CD8-positive, alpha-beta memory T cell (primary cell): ENCODE measurements at places on chromosomes 2 and 18. TPM values are rescaled to one million over a fixed set of nuclear protein-coding genes. Genes with fewer than 3 reads are reported as not detected.
A peak's percentile ranks its signal among the peaks of the same experiment; 100 is the strongest.

GRCh38 chr2:182081602-182082260 is 96.1 kb downstream of the PPP1R1C start:
- DNase-seq: no peak

- no peak for DNase-seq
Measured at GRCh38 chr18:7269942-7270341, 39.1 kb downstream of the LRRC30 start.

- DNase-seq: no peak
Measured at GRCh38 chr2:24233321-24233720, 58.5 kb downstream of the FAM228A start.

DNA sequence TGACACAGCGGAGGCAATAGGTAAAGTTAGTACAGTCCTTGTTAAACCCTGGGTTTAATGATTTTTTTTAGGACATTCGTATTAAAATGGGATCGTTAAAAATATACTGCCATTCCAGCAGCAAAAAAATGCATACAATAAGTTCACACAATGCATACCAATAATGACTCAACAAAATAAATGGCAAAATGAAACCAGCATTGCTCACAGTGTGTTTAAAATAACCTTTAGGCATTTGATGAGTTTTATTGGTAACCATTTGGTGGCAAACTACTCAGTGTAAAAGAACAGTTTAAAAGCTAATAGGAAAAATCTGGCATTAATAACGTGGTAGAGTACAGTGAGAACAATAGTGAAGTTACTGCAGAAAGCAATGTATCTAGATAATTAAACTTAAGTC is 539.0 kb upstream of the PIK3C3 start:
- DNase-seq: no peak

DNA sequence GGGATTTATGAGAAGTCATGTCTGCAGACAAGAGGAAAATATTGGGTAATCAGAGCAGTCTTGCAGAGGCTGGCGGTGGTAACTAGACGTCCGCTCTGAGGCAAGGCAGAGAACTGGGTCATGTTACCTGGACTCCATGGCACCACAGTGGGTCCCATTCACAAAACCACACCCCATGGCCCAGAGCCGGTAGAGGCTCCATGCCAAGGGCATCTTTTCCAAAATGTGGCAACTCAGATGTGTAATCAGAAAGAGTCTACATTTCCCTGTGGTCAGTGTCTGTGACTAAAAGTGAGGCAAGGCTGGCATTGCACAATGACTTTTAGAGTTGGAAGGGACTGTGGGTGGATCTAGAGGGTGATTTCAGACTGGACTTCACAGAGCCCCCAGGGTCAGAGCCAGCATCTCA is 113.1 kb downstream of the MREG start:
- DNase-seq: no peak

DNA sequence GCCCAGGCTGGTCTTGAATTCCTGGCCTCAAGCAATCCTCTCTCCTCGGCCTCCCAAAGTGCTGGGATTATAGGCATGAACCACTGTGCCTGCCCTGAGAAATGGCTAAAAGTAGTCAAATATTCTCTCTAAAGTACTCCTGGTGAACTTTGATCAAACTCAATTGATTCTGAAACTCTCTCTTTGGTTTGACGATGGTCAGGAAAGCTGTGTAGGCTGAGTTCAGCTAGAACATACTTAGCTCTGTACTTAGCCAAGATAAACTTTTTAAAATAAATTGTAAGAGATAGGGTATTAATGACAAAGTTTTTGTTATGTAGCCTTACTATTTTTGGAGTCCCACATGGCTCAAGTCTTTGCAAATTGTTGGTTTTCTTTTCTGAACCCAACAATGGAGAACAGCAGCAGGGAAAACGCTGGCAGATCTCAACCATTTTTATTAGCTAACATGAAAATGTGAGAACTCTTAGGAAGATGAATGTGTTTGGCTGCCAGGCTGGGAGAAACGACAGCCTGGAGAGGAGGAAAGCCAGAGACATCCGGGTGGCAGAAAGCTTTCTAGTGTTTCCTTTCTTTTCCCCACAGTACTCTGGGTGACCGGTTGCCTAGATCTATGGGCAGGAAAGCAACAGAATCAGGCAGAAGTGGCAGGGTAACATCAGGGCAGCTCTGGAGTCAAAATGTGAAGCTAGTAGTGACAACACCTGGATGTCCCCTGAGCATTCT is 193.0 kb upstream of the LHCGR start:
- no peak for DNase-seq

GRCh38 chr2:62657783-62658182 is 47.7 kb upstream of the EHBP1 start:
- no peak for DNase-seq

GRCh38 chr2:163558251-163559021 is 177.4 kb downstream of the FIGN start:
- no peak for DNase-seq

DNA sequence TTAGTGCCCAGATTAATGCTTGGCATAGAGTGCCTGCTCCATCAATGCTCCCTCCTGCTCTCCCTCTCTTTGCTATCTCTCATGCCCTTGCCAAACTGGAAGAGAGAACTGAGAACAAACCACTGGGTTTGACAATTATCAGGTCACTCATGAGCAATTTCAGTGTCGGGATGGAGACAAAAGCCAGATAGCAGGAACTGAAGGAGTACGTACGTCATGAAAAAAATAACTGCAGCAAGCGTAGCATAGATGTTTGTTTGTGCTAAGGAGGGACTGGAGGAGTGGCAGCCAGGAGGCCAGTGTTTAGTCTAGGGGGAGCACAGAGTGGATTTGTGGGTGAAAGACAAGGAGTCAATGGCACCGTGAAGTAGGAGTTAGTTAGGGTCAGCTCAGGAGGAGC is 113.3 kb downstream of the POLE4 start:
- DNase-seq: no peak

- DNase-seq: peak; percentile 26
Measured at GRCh38 chr2:212686285-212686895, 147.8 kb upstream of the ERBB4 start.

- no peak for DNase-seq
Measured at GRCh38 chr2:65046633-65047407, 9.4 kb upstream of the CEP68 start.

DNA sequence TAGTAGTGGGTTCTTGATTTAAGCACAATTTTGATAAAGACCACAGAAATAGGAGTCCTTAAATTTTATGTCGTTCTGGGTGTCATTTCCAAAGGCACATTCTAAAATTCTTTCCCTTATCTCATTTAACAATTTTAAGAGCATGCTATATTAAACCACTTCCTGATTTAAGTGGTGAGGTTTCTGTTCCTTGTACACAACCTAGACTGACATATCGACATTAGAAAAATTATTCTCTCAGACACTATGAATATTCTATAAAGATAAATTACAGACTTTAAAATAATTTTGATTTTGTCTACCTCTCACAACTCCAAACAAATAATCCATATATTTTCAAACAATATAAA is 923.8 kb downstream of the LRP1B start:
- DNase-seq: no peak

DNA sequence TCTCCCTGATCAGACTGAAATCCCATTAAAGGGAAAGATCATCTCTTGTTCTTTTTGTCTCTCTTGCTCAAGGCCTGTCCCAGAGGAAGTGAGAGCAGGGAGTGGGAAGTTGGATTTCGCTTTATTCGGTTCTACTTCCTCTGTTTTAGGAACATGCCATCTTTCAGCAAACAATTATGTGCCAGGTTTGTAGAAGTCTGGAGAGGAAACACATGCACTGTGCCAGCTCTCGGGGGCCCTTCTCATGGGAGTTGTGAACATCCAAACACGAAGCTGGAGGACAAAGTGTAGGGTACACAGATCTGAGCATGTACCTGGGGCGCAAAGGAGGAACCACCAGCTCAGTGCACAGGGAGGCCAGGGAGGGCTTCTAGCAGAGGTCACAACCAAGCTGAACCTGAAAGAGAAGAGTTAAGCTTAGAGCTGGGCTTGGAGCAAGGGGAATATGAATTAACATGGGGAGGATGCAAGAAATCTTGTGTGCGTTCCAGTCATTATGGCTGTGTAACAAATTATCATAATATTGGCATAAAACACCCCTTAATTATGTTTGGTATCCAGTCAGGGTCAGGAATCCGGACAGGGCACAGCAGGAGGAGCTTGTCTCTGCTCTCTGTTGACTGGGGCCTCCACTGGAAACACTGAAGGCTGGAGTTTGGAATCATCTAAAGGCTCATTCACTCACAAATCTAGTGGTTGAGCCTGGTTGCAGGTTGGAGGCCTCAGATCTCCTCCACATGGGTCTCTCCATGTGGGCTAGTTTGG is 128.6 kb downstream of the ZFP36L2 start:
- DNase-seq: no peak

DNA sequence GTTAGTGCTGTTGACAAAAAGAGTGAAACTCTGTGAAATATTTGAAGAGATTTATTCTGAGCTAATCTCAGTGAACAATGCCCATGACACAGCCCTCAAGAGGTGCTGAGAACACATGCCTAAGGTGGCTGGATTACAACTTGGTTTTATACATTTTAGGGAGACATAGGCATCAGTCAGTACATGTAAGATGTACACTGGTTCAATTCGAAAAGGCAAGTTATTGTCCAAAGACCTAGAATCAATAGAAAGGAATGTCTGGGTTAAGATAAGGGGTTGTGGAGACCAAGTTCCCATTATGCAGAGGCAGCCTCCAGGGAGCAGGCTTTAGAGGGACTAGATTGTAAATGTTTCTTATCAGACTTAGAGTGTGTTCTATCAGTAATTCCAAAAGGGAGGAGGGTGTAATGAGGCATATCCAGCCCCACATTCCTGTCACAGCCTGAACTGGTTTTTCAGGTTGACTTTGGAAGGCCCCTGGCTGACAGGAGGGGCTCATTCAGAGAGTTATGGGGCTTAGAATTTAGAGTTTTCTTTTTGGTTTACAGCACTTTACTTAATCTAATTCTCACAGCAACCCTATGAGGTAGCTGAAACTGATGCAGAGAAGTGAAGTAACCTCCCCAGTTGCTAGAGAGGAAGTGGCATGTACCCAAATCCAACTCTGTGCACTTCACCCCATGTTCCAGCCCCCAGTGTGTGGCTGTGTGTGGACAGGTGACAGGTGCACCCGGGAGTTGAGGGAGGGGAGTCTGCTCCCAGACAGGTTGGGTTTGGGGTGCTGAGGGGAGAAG is 28.3 kb upstream of the ASAP2 start:
- no peak for DNase-seq

The ALLC gene
- not detected for total RNA-seq

The LIPT1 gene
- 5.5 TPM for total RNA-seq

The WDR54 gene
- 75.5 TPM for total RNA-seq

The CTAGE1 gene
- not detected for total RNA-seq

The GRHL1 gene
- 0.88 TPM for total RNA-seq
